ENCODE measurements at places on chromosomes 13 and 19. TPM values are rescaled to one million over a fixed set of nuclear protein-coding genes. Genes with fewer than 3 reads are reported as not detected.
A peak's percentile ranks its signal among the peaks of the same experiment; 100 is the strongest.

- no peak for DNase-seq
Measured at GRCh38 chr13:100382785-100383184, 205.8 kb downstream of the GGACT start.

- DNase-seq = no peak
Measured at GRCh38 chr19:42403586-42403985, 13.5 kb upstream of the CNFN start.

DNA sequence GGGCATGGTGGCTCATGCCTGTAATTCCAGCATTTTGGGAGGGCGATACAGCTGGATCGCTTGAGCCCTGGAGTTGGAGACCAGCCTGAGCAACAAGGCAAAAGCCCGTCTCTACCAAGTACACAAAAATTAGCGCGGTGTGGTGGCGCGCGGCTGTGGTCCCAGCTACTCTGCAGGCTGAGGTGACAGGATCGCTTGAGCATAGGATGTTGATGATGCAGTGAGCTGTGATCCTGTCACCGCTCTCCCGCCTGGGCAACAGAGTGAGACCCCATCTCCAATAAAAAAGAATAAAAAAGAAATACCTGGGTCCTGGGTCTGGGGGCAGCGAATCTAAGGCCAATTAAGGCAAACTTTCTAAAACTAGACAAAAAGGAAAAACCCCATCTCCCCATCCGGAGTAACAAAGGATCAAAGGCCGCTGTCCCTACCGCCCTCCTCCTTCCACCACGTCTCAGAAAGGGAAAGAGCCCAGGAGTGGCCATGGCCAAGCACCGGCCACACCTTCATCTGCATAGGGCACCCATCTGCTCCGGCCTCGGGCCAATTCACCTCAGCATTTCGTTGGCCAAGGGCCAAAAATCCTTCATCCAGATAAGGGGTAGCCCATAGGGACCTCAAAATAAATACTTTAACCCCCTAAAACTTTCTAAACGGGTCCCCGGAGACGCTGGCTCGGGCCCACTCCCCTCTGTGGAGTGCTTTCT is 851 bp downstream of the ZNF320 start:
- DNase-seq = peak; percentile 82

ZNF93 gene
- 4.9 TPM for total RNA-seq

- peak; percentile 57 for DNase-seq
Measured at GRCh38 chr19:43700395-43701000, 15.4 kb upstream of the IRGC start.

CEACAM7 gene
- 919 TPM for total RNA-seq

TNFSF9 gene
- 4.0 TPM for total RNA-seq

- DNase-seq = peak; percentile 59
Measured at GRCh38 chr19:41218615-41219507, at the start of gene AXL. AXL (plus strand) TSS chr19:41219223; CDS start chr19:41219393, 170 bp downstream.

- peak; percentile 52 for DNase-seq
Measured at GRCh38 chr13:113448545-113448884, 4.8 kb downstream of the ADPRHL1 start.

DNA sequence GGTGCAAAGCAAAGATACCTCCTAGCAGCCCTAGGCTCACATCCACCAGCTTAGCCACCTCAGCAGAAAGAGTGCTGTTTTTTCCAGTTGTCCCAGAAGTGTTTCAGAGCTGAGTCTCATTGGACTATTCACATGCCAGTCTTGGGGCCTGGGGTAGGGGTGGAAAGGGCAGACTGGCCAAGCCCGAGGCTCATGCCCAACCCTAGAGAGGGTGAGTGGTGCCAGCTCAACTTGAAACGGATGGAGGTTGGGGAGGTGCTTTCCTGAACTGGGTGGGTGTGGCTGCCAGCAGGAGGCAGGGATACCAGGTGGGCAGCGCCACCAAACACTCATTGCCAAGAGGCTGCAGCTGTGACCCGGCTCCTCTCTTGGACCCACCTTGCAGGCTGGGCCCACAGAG is 116.9 kb downstream of the DPF1 start:
- DNase-seq = no peak

CASP14 gene
- not detected for total RNA-seq

DNA sequence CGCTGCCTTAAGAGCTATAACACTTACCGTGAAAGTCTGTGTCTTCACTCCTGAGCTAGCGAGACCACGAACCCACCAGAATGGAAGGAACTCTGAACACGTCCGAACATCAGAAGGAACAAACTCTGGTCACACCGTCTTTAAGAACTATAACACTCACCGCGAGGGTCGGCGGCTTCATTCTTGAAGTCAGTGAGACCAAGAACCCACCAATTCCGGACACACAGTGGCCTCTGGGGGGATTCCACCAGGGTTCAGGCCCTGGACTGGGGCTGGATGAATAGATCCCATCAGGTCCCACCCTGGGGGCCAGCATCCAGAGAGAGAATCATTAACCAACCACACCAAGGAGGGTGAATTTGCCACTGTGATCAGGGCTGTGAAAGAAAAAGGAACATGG is 55.8 kb upstream of the ATP12A start:
- no peak for DNase-seq

DNA sequence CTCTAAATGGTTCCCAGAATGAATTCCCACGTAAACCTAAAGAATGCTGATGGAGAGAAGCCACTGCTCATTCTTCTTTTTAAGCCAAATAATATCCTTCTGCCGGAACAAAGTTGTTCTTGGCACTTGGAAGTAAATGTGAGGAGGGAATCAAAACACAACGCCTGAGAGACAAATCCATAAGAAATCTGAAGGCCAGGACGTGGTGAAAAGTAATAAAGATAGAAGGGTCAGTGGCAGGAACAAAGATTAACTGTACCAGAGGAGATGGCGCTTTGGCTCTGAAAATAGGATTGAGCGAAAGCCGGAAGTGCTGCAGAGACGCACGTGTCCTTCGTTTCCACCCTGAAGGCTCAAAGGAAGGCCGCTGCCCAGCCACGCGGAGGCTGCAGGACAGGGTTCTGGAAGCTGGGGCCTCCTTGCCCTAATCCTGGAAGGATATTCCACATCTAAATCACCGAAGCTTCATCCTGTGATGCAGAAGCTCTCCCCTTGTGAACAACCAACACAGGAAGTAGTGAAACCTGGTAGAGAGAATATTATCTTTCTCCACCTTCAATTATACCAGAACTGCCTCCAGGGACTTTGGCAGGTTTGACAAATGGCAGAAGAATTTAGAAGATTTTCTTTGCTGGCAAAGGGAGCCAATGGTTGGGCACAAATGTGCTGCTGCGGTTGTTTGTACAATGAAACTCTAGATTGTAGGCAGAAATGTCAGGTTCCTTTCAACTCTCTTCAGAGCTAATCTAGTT is 214.6 kb upstream of the SERP2 start:
- no peak for DNase-seq

GRCh38 chr19:11964858-11965645 is at the start of gene ZNF763:
ZNF763 (plus strand) TSS chr19:11965040; CDS start chr19:11965209, 169 bp downstream.
- DNase-seq = peak; percentile 99

- peak; percentile 89 for DNase-seq
Measured at GRCh38 chr19:6092329-6093286, 17.7 kb downstream of the RFX2 start.
